ENCODE measurements at places on chromosomes 2 and 18.

GRCh38 chr2:31919499-31919898 lies 91.3 kb downstream of the MEMO1 start:
- no peak for DNase-seq

DNA sequence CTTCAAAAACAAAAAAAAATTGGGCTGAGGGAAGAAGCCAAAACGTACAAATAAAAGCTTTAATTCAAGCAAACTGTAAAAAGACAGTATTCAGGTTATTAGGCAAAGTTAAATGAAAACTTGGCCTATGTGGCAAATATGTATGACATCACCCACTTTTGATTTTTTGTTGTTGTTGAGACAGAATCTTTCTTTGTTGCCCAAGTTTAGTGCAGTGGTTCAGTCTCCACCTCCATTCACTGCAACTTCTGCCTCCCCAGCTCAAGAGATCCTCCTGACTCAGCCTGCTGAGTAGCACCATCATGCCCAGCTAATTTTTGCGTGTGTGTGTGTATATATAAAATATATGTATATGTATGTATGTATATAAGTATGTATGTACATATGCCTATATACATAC lies 440.4 kb upstream of the NRXN1 start:
- DNase-seq: no peak

- no peak for DNase-seq
Measured at GRCh38 chr2:140893685-140894084, 1237.1 kb downstream of the LRP1B start.

DNA sequence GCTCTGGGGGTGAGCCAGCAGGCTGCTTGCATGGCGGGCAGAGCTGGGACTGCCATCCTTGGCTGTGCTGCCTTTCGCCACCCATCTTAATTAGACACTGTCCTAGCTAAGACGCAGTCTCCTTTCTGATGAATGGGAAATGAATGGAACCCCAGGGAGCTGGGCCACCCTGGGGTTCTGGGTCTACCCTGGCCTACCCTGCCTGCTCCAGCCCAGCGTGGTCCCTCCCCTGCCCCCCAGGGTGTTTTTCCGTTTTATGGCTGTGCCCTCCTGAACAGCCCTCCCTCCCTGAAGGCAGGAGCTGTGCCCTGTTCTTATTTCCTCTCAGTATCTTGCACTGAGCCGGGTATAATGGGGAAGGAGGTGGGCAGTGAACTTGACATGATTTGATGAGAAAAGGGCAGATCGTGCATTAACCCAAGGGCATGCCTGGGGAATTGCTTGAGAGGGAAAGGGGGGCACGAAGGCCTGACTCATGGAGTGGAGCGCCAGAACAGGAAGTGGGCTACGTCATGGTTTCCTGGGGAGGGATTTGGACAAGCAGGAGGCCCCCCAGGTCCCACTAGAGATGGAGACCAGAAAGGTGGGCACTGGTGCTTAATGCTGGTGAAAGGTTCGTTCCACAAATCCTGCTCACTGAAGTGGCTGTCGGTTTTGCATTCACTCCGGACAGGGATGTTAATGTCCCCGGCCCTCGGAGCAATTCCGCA lies 165.0 kb downstream of the KLHL29 start:
- DNase-seq: no peak

- DNase-seq: no peak
Measured at GRCh38 chr2:227816507-227817294, 3.1 kb downstream of the CCL20 start.

DNA sequence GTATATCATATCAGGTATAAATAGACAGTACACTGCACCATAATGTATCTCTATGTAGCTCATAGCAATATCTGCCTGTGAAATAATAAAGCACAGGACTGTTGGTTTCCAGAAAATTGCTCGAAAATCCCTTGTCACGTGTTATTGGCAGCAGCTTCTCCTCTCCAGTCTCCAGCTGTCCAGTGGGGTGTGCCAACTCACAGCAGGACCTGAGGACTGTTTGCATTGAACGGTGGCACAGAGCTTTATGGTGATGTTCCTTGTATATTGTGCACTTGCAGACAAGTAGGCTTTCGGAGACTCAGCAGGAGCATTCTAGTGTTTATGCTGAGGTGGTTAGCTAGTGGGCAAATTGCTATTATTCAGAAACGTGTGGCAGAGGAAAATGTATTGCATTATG lies 182.2 kb upstream of the ATP5MC3 start:
- DNase-seq: no peak

DNA sequence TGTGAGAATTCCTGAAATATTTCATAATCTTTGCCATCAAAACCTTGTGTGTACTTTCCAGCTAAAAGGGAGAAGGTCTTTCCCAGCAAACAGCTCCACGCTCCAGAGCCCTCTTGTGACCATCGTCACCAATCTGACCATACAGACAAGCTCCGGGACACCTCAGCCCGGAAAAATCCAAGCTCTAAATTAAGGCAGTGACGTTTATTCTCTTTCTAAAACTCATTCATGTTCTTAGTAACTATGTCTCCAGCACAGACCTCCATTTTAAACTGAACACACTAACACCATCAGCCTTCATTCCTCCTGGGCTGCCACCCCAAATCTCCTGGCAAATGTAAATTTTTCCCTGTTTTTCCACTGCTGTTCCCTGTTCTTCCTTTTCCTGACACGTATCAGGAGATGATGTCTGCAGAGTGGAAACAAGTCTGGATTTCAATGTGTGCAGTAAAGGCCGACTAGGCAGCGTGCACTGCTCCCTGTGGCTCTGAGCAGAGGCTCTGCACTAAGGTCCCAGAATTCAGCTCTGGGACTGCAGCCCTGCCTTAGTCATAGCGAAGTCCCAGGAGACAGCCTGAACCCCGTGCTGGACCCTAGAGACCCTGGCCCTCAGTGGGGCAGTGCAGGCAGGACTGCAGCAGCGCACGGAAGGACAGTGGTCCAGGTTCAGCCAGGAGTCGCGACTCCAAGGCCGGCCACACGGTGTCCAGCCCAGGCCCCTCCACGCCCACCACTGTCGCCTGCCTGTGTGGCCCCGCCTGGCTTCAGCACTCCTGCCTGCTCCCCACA lies 452.5 kb upstream of the SALL3 start:
- no peak for DNase-seq

DNA sequence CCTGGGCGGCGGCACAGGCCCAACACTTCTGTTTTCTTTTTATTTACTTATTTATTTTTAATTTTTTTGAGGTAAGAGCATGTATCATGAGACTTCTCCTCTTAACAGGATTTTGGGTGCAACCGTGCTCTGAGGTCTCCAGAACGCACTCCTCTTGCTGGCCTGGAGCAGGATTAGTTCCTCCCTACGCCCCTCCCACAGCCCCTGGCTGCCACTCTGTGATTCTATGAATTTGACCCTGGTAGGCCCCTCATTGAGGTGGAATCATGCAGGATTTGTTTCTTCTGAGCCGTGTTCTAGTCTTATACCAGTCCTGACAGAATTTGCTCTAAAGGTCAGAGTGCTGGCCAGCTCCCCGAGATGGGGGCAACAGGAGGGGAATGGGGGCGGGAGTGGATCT lies 106.5 kb upstream of the HS6ST1 start:
- DNase-seq: no peak

GRCh38 chr2:83364264-83364663 lies 1094.8 kb downstream of the SUCLG1 start:
- DNase-seq: no peak

DNA sequence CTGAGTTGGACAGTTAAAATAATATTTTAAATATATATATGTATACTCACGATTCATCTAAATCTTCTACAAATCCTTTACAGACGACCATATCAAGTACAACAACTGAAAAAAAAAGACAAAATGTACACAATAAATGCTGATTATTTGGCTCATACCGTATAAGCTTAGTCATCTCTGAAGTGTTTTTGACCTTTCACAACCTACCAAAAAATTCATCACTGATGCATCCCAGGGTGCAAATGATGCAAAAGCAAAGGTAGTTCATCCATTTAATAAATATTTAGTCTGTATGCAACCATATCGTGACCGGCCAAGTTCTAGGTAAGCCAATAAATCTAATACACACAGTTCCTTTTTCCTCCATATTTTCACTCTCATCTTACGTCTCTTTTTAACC lies 1.1 kb downstream of the TMX3 start:
- no peak for DNase-seq

GRCh38 chr18:8948011-8948410 lies 154.5 kb upstream of the NDUFV2 start:
- no peak for DNase-seq

- no peak for DNase-seq
Measured at GRCh38 chr2:112583497-112584133, 794 bp upstream of the CHCHD5 start.

DNA sequence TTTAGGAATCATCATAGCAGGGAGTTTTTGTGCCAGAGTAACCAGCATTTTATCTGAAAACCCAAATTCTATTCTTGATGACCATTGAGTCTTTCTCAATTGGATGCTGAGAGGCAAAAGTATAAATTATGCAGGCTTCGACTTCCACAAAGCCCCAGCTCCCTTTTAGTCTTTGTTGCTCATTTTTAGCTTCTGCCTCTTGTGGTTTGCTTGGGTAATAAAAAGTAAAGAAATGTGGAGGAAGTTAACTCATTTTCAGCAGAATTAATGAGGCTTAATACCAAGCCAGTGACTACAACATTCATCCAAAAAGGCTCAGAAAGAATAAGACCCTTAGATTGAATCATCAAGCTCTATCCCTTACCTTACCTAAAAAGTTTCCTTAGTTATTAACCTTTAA lies 18.6 kb downstream of the ERMN start:
- DNase-seq: no peak
